ENCODE measurements at places on chromosomes 6 and 20. TPM values are rescaled to one million over a fixed set of nuclear protein-coding genes. Genes with fewer than 3 reads are reported as not detected.

Gene FERMT1
- polyA plus RNA-seq = 3.9 TPM

Gene SLC13A3
- polyA plus RNA-seq = 24.9 TPM

Gene NKX2-2
- not detected for polyA plus RNA-seq

Gene BPIFB1
- not detected for polyA plus RNA-seq

Gene MATN4
- 0.13 TPM for polyA plus RNA-seq

Gene RIPOR2
- polyA plus RNA-seq = 7.4 TPM

Gene OVOL2
- polyA plus RNA-seq = 1.4 TPM

Gene OR2H1
- polyA plus RNA-seq = not detected

Gene CYB5R4
- polyA plus RNA-seq = 10.2 TPM

Gene LAMP5
- 9.3 TPM for polyA plus RNA-seq

Gene PXDC1
- polyA plus RNA-seq = 19.3 TPM

Gene HDGFL1
- polyA plus RNA-seq = not detected

Gene ANKRD6
- 22.2 TPM for polyA plus RNA-seq

Gene OLIG3
- polyA plus RNA-seq = not detected

Gene FAM83C
- 0.06 TPM for polyA plus RNA-seq

Gene SLC17A2
- 0.35 TPM for polyA plus RNA-seq

Gene ATRN
- polyA plus RNA-seq = 54.1 TPM

Gene PGK2
- not detected for polyA plus RNA-seq

Gene SLC17A3
- 0.96 TPM for polyA plus RNA-seq

Gene SPTLC3
- 19.6 TPM for polyA plus RNA-seq

All from right renal cortex interstitium (tissue), 3 donors.